ENCODE measurements at places on chromosomes 5 and 9. TPM values are rescaled to one million over a fixed set of nuclear protein-coding genes. Genes with fewer than 3 reads are reported as not detected.

The GTF2H2 gene
- 60.6 TPM for total RNA-seq

The MRNIP gene
- 16.2 TPM for total RNA-seq

GRCh38 chr5:5658226-5658625 is 235.7 kb downstream of the ICE1 start:
- no peaks in the 10 kb centered on the region for H3K36me3 ChIP-seq
- DNase-seq, result no peak
- no peak overlapping the region for H3K4me3 ChIP-seq
- peaks cover 28% of the 10 kb centered on the region for H3K27me3 ChIP-seq
- H3K4me1 ChIP-seq, result no peaks in the 10 kb centered on the region

The RAI14 gene
- total RNA-seq, result 5.8 TPM

- H3K4me1 ChIP-seq, result no peaks in the 10 kb centered on the region
- no peak overlapping the region for H3K27ac ChIP-seq
- no peaks in the 10 kb centered on the region for H3K27me3 ChIP-seq
- no peak overlapping the region for H3K4me3 ChIP-seq
Observed at GRCh38 chr9:18579536-18579935, 105.6 kb downstream of the ADAMTSL1 start.

The PLPPR1 gene
- total RNA-seq, result not detected

- no peak for DNase-seq
- peaks cover 16% of the 10 kb centered on the region for H3K4me1 ChIP-seq
- H3K36me3 ChIP-seq, result no peaks in the 10 kb centered on the region
- H3K27ac ChIP-seq, result no peak overlapping the region
- no peaks in the 10 kb centered on the region for H3K27me3 ChIP-seq
Observed at GRCh38 chr9:18829873-18830272, 203.1 kb downstream of the SAXO1 start.

DNA sequence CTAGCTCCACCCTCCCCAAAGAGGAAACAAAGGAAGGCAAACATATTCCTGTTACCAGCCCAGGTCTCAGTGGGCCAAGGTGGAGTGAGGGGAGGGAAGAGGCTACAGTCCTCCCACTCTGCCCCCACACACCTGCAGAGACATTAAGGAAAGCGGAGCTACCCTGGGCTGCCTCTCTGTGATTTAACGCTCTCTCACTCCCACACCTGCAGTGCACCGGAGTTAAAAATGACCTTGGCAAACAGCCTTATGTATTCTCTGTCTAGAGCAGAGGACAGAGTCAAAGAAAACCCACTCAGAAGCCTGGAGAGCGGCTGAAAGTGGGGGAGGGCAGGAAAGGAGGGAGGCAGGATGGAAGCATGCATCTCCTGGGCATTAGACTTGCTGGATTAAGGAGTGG is 32.7 kb downstream of the KCNIP1 start:
- no peak overlapping the region for H3K27ac ChIP-seq
- DNase-seq, result no peak
- no peak overlapping the region for H3K4me3 ChIP-seq
- H3K4me1 ChIP-seq, result no peaks in the 10 kb centered on the region
- H3K27me3 ChIP-seq, result peaks cover 12% of the 10 kb centered on the region

The TAF11L2 gene
- not detected for total RNA-seq

GRCh38 chr5:52605317-52606313 is 182.1 kb upstream of the ITGA1 start:
- no peak overlapping the region for H3K4me3 ChIP-seq
- no peak for DNase-seq
- H3K27me3 ChIP-seq, result peaks cover 2% of the 10 kb centered on the region
- no peaks in the 10 kb centered on the region for H3K36me3 ChIP-seq
- H3K27ac ChIP-seq, result no peak overlapping the region

GRCh38 chr5:116354699-116355098 is 219.9 kb downstream of the SEMA6A start:
- no peaks in the 10 kb centered on the region for H3K27me3 ChIP-seq
- H3K4me1 ChIP-seq, result no peaks in the 10 kb centered on the region
- no peak overlapping the region for H3K4me3 ChIP-seq
- H3K27ac ChIP-seq, result no peak overlapping the region
- DNase-seq, result no peak

All from activated naive CD4-positive, alpha-beta T cell treated with anti-CD3 and anti-CD28 coated beads for 36 hours (primary cell).